ENCODE measurements at places on chromosomes 4 and X.

DNA sequence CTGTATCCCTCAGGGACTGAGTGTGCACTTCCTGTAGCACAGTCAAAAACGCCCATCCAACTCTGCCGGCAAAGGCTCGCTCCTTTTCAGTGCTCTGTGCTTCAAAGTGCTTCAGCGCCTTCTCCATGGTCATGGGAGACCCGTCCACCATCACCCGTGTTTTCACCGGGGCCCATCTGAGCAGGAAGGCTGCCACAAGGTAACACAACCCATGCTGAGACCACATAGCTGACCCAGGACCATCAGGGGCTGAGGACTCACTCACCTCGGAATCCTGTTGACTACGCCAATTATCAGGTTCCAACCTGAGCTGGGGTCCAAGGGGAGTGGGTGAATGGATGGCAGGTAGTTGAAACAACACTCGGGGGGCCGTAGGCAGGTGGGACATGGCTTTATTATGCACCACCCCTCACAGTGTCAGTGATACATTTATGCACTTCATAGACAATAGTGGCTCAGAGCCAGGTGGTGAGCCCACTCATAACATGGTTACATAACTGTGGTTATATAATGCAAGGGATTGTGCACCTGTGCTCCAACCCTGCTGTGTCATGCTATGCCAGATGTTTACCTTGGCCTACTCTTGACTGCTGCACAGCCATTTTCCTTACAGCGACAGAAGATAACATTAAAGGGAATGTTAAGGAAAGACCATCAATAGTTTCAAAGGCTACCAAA lies 227.8 kb downstream of the ADGRL3 start:
- no peak for DNase-seq

DNA sequence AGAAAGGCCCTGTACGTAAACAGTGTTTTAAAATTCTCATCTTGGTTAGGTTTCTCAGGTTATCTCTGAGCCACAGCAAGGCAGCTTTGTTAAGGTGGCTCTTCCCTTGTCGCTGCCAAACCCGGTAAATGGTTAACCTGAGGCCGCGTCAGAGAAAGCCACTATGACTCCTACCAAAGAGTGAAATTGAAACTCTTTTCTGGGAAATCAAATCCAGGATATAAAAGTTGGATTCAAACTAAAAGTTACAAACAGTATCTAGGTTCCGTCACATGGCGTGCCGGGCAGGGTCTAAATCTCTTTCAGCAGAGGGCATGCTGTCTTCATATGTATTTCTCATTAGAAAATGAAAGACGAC lies 433 bp downstream of the MMAA start:
- DNase-seq, result peak; percentile 77

- DNase-seq, result no peak
Observed at GRCh38 chr4:31107362-31107761, 387.2 kb downstream of the PCDH7 start.

- DNase-seq, result no peak
Observed at GRCh38 chrX:44596277-44596676, 53.6 kb upstream of the FUNDC1 start.

- DNase-seq, result no peak
Observed at GRCh38 chrX:33195698-33196097, 15.7 kb downstream of the DMD start.
